ENCODE measurements at places on chromosomes 6 and 20.
A peak's percentile ranks its signal among the peaks of the same experiment; 100 is the strongest.

GRCh38 chr6:35522660-35523658 lies 10.3 kb upstream of the TULP1 start:
- DNase-seq = peak; percentile 55

- DNase-seq = no peak
Observed at GRCh38 chr20:21096321-21097043, 9.7 kb downstream of the LINC00237 start.

- DNase-seq = no peak
Observed at GRCh38 chr20:11155156-11155756, 481.5 kb upstream of the JAG1 start.

DNA sequence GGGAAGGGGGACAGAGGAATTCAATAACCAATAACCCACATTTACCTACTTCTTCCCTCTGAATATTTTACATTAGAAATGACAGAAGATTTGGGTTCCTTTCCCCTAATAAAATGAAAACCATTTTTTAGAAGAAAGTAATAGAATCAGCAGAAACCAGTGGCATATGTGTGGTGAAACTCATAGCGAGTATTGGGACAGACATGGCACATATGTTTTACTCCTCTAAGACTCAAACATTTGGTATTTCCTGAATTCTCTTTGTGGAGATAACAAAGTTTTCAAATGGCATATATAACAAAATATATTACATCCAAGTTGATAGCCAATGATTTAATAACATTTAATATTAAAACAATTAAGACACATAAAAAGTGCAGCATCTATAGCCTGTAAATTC lies 12.9 kb upstream of the BEND3 start:
- no peak for DNase-seq

- no peak for DNase-seq
Observed at GRCh38 chr6:81487489-81487888, 265.0 kb downstream of the TENT5A start.

DNA sequence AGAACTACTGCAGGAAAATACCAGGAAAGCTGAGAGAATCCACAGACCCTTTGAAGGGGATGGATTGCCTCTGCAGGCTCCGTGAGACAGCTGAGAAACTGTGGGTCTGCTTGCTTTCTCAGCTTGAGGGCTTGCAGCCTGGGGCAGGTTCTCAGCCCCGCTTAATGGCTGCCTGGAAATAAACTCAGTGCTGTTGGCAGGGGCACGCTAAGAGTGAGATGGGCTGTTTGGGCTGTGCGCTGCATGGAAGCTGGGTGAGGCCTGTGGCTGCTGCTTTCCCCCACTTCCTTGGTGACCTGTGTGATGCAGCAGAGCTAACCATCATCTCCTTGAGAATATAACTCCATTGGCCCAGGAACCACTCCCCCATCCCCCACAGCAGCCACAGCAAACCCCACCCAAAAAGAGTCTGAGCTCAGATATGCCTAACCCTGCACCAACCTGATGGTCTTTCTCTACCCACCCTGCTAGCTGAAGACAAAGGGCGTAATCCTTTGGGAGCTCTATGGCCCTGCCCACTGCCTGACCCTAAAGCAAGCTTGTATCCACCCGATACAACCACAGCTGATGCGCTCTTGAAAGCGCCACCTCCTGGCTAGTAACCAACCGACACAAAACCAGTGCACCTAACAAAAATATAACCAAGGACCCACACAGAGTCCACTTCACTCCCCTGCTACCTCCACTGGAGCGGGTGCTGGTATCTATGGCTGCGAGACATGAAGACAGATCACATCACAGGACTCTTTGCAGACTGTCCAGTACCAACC lies 800.6 kb upstream of the MAP3K7 start:
- DNase-seq = no peak

GRCh38 chr6:20223141-20223540 lies 10.9 kb upstream of the MBOAT1 start:
- no peak for DNase-seq

DNA sequence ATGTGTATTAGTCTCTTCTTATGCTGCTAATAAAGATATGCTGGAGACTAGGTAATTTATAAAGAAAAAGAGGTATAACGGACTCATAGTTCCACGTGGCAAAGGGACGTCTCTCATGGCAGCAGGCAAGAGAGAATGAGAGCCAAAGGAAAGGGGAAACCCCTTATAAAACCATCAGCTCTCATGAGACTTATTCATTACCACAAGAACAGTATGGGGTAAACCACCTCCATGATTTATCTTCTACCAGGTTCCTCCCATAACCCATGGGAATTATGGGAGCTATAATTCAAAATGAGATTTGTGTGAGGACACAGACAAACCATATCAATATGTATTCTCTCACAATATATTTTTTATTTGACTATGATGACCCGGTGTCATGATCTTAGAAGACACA lies 109.1 kb downstream of the UTRN start:
- DNase-seq = no peak

GRCh38 chr6:18371656-18372055 lies 15.5 kb upstream of the RNF144B start:
- DNase-seq = no peak

DNA sequence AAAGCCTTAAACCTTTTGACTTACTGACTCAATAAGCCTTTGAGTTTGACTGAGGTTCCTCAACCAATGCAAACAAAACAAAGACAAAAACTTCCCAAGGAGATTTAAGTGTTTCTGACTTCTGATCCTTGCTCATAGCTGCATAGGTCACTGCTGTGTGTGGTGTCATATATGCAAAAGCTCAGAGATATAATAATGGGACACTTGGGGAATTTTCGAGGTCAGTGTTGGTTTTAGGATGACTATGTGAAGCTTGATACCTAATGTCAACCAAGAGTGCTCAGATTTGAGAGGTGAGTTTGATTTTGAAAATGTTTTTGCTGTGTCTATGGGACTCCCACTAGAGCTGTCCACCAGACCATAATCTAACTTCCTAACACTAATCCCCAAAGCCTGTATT lies 26.2 kb downstream of the ZKSCAN8 start:
- DNase-seq = no peak

- no peak for DNase-seq
Observed at GRCh38 chr6:124703541-124703940, 258.7 kb upstream of the RNF217 start.

DNA sequence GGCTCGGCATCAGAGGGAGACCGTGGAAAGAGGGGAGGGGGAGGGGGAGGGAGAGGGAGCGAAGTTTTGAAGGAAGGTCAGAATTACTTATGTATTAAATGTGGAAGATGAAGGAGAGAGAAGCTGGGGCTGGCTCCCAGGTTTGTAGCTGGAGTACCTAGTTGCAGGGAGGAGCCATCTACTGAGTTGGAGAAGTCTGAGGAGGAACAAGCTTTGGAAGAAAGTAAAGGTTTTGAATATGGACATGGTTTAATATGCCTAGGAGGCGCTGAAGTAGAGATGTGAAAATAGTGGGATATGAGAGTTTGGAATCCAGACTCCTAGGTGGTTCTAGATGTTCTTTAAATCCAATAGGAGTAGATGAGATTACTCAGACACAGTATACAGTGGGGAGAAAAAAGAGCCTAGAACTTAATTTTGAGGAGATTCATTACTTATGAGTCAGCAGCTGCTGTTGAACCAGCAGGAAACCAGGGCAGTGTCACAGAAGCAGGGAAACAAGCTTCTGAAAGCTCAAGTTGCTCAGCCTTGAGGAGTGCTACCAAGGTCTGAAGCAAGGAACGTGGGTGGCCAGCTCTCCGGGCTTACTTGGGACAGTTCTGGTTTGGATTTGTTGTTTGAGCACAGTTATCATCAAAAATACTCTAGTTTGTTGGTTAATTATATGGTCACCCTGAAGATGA lies 149.3 kb downstream of the UTRN start:
- no peak for DNase-seq
